ENCODE measurements at places on chromosomes 6 and 20.
A peak's percentile ranks its signal among the peaks of the same experiment; 100 is the strongest.

GRCh38 chr6:113908801-113909200, 51.7 kb downstream of the MARCKS start:
- no peak for DNase-seq

- peak; percentile 49 for DNase-seq
Observed at GRCh38 chr6:121437851-121438651, 2.6 kb downstream of the GJA1 start.

DNA sequence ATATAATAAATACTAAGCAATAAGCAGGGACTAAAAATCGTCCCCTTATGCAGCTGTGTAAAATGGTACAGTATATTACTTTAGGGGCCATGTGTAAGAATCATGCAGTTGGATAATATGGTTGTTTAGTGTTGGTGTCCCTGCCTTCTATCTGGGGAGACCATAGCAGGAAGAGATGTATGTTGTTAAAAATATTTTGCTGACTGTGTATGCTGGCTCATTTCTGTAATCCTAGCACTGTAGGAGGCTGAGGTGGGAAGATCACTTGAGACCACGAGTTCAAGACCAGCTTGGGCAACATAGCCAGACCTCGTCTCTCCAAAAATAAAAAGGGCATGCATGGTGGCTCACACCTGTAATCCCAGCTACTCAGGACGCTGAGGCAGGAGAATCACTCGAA, 5.6 kb downstream of the PANK2 start:
- no peak for DNase-seq

DNA sequence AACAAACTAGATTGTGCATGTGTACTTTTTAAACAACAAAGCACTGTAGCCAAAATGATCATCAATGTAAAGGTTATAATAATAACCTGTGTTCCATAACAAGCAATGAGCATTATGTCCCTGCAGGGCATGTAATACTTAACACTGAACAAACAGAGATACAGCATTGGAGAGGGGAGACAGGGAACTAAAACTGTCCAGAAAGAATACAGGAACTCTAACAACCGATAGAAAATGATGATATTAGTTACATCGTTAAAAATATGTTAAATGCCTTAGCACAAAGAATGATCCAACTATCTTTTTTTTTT, 80.5 kb downstream of the COL9A1 start:
- no peak for DNase-seq

- DNase-seq: no peak
Observed at GRCh38 chr20:37901654-37902503, 1.0 kb upstream of the VSTM2L start.

- no peak for DNase-seq
Observed at GRCh38 chr6:40585223-40585622, 1.9 kb downstream of the LRFN2 start.

DNA sequence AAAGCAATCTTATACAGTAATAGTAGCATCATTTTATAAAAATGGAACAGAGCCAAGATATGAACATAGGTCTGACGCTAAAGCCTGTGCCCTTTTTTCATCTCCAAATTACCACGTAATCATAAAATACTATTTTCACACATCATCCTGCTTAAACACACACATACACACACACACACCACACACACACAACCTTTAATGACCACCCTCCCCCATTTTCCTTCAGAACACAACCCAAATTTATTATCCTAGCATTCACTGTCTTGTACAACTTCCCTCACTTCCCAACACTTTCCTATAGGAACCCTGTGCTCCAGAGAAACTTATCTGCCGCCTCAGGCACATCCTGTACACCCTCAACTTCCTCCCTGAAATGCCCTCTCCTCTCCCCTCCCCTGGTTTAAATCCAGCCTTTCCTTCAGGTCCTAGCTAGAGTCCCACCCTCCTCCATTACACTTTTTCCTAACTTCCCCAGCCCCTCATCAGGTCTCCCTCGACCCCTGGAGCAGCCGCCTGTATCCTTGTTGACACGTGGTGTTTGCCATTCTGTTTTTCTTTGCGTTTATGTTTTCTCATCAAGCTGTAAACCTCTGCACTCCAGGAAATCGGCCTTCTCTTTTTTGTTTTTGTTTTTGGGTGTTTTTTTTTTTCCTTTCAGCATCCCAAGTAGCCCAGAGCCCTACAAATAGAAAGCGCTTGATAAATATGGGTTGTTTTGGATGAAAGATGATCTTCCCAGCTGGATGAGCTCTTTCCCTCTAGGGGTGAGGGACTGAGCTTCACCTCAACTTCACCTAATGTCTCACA, 968 bp upstream of the MMP24 start:
- no peak for DNase-seq

All from ovary (tissue), 10 donors.